Osteocyte (in vitro differentiated cells): ENCODE measurements at places on chromosomes 13 and 19. TPM values are rescaled to one million over a fixed set of nuclear protein-coding genes. Genes with fewer than 3 reads are reported as not detected.

DNA sequence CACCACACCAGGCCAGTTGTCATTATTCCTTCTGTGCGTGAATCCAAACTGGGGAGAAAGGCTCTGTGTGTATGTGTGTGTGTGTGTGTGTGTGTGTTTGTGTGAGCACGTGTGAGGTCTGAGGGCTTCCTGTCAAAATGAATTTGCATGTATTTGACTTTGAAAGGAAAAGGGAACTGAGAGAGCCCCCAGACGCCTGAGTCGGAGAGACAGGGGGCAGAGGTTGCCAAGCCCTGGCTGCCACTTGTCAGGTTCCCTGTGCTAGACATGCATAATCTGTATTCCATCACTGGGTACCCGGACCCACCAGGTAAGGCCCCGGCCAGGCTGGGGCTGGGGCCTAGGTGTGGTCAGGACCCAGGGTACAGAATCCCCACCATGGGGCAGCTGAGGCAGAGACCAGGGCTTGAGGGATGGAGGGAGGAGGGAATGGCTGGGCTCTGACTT lies at the start of gene CLEC17A:
Gene CLEC17A, plus strand, starts transcription at position 191 of the 447 bp plus-strand sequence. Its CDS starts 77 bp downstream, at position 268.
- DNase-seq, result no peak

DNA sequence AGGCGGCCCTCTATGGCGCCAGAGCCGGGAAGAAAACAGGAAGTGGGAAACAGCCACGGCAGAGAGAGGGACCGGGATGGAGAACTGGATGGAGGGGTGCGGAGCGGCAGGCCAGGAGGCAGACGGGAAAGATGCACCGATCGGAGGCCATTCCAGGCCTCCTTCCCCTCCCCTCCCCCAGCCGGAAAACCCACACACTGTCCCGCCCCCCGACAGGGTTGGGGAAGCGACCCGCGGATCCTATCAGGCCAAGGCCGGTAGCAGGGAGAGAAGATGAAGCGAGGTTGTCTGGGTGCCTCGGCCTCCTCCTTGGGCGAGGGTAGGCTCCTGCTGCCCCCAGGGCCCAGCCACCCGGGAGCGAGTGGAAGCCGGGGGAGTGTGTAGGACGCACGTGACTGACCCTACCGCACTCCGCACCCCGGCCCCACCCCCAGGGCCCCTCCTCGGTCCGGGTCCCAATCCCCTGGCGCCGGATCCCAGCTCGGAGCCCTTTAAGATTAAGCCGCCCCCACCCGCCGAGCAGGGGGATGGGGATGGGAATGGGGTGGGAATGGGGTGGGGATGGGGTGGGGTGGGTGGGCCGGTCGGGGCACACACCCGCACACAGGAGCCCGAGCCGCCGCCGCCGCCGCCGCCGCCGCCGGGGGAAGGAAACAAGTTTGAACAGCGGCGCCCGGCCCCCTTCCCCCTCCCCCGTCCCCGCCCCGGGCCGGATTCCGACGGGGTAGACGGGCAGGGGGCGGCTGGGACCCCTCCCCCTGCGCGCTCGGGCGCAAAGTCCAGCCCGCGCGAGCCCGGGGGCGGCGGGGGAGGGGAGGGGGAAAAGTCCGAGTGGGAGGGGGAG lies 1.5 kb downstream of the ERF start:
- DNase-seq, result no peak

GRCh38 chr13:94323764-94324758 lies 155.4 kb downstream of the DCT start:
- DNase-seq, result no peak

DNA sequence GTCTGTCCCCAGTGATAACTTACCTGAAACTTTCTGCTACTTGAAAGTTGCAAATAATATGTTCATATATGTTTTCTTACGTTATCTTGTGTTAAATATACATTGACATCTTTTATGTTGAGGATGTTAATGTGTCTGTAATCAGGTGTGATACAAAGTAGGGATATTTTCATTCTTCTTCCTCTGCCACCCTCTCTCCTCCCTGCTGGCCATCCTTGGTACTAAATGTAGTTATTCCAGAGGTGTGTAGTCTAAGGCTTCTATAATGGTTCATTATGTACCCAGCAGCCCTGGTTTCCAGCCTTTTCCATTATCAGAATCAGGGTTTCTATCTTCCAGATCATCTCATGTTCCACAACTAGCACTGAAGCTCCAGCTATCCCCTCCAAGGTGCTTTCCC lies 606.7 kb upstream of the KLHL1 start:
- DNase-seq, result no peak

GRCh38 chr19:17113127-17113785 lies 37.7 kb downstream of the MYO9B start:
- DNase-seq, result no peak

- no peak for DNase-seq
Observed at GRCh38 chr13:113941571-113942191, 32.2 kb downstream of the C13orf46 start.

GRCh38 chr19:2722541-2723344 lies 1.6 kb upstream of the DIRAS1 start:
- peak; percentile 91 for DNase-seq

DNA sequence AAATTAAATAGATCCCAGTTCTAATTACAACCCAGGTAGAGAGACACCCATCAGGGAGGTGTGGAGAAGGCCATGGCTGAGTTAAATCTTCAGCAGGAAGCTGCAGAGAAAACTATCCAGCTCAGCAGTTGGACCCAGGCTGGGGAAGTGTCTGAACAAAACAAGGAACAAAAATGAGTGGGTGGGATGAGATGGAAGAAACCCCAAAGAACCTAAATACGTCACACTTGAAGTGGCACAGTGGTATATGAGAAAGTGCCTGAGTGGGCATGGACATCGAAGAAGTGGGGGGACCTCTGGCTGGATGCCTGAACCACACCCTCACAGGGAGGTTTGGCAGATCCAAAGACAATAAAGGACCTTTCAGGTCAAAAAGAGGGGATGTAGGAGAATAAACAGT lies 3.5 kb upstream of the EPHX3 start:
- no peak for DNase-seq

DNA sequence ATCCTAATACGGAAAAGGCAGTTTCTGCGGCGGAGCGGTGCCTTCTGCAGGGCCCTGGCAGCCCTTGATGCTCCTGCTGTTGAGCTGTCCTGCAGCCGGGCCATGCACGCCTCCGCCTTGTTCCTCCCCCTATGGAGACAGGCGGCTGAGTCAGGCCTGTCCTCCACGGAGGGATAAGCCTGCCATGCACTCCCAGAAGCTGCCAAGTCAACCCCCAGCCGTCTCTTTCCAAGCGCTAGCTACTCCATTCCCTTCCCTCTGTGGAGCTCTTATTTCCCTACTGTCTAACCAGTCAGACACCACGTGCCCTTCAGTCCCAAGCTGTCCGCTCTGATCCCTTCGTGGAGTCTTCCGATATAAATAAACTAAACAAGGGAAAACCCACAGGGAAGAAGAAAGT lies 197.0 kb downstream of the COL4A1 start:
- DNase-seq, result no peak

GRCh38 chr13:75855847-75856246 lies 219.7 kb downstream of the LMO7 start:
- no peak for DNase-seq

DNA sequence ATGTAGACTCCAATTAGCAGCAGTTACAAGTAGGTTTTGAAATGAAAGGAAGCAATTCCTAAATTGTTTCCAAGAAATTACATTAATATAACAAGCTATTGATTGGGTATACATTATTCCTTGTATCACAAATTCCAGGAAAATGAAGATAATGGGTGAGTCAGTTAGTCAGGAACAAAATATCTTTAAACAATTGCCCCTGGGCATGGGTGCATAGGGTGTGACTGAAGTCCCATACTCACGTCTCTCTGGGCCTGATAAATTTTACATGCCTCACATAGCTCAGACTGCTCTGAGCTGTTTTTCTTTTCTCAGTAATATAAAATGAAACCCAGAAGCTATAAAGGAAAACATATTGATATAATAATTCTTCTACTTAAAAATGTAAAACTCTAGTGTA lies 87.8 kb downstream of the FNDC3A start:
- DNase-seq, result no peak

DNA sequence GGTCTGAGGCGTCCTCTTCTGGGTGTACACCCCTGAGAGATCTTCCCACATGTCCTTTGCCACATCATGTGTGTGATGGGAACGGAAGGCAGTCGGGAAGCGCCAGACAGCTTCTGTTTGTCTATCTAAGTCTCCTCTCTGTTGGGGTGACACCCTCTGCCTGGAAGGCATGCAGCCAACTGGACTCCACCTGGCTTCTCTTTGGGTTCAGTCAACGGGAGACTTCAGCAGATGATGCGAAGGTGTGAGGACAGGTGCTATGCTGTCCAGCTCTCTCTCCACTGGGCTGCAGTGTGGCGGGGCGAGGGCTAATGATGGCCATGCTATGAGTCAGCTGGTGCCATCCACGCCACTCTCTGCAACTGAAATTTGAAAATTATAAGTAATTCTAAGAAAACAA lies 14.3 kb upstream of the SBK3 start:
- DNase-seq, result no peak

- DNase-seq, result no peak
Observed at GRCh38 chr19:33255781-33256180, 30.1 kb upstream of the SLC7A10 start.

GRCh38 chr13:110042253-110042950 lies 256.0 kb upstream of the IRS2 start:
- DNase-seq, result no peak

GRCh38 chr19:40552848-40553247 lies 23.8 kb upstream of the SHKBP1 start:
- DNase-seq, result no peak

GRCh38 chr19:9797871-9798270 lies 21.0 kb downstream of the FBXL12 start:
- DNase-seq, result no peak

DNA sequence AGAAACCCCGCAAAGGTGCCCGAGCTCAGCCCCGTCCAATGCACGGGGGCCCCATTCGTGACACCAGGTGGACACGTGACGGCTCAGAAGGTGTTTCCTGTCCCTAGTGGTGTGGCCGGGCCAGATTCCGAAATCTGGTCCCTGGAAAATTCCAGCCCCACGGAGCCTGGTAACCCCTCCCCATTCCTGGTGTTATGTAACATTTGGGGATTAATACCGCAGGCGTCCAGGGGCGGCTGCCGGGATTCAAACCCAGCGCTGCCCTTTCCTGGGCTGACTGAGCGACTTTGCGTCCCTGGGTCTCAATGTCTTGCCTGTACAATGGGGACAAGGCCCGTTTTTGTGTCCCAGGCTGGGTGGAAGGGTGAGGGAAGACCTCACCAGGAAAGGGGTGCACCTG lies 1.0 kb upstream of the PLK5 start:
- DNase-seq, result no peak

GRCh38 chr13:92028695-92029094 lies 630.3 kb downstream of the GPC5 start:
- no peak for DNase-seq

DNA sequence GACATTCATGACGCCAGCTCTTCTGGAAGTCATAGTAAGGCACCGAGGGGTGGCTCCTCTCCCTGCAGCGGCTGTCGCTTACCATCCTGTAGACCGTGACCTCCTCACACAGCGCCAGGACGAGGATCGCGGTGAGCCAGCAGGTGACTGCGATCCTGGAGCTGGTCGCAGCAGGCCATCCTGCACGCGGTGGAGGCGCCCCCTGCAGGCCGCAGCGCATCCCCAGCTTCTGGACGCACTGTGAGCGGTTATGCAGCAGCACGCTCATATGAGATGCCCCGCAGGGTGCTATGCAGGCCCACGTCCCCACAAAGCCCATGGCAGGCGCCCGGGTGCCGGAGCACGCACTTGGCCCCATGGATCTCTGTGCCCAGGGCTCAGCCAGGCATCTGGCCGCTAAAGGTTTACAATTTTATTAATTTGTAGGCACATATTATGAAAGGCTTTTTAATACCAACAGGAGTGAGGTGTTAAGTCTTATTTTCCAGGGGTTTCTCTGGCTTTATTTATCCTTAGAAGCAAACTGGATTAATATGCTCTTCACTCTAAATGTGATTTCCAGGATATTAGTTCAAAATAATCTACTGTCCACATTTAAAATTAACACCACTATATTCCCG lies 35.6 kb upstream of the PSPC1 start:
- no peak for DNase-seq

GRCh38 chr13:95391785-95392184 lies 90.5 kb upstream of the ABCC4 start:
- no peak for DNase-seq

GRCh38 chr19:14147797-14148605 lies 11.6 kb upstream of the ASF1B start:
- no peak for DNase-seq

GRCh38 chr13:33751151-33751550 lies 66.8 kb upstream of the RFC3 start:
- DNase-seq, result no peak

DNA sequence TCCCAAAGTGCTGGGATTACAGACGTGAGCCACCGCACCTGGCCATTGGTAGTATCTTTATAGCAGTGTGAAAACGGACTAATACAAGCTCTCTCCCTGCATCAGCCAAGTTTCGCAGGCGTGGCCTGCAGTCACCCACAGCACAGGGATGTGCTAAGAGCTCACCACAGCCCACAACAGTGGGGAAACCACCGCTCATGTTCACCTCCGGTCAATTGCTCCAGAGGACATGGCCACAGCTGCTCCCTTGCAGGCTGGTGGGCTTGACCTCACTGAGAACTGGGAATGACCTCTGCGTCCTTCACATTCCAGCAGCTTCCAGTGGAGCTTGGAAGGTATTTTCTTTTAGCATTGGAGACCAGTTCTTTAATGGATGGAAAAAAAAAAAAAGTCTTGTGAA lies 156.4 kb downstream of the KCTD15 start:
- DNase-seq, result peak; percentile 48

GRCh38 chr13:25738342-25739196 lies 313.2 kb downstream of the SHISA2 start:
- no peak for DNase-seq

DNA sequence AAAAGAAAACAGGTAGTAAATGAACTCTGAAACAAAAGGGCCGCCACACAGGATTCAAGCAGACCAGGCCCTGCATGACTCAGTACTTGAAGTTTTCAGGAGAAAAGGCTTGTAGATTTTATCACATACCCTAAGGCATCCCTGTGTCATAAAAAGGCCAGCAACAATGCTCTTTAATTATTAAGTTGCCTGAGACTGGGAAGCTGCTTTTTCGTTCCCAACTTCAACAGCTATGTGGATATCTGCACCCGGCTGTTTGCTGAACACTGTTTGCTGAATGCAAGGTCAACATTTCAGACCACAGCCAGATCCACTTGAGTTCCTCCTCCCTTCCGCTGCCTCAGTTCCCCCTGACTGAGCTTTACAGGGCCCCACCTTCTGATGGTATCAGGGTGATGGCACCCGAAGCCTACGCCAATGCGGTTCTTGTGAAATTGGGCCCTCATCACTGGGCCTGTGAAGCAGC lies 6.1 kb upstream of the ECH1 start:
- no peak for DNase-seq

- DNase-seq, result no peak
Observed at GRCh38 chr13:52366291-52366690, 39.7 kb downstream of the THSD1 start.

GRCh38 chr19:5891938-5892771 lies 11.4 kb downstream of the NDUFA11 start:
- DNase-seq, result no peak

- no peak for DNase-seq
Observed at GRCh38 chr19:37077501-37077933, 716 bp upstream of the ZNF420 start.

ZNF844 gene
- total RNA-seq, result 10.2 and 12.7 TPM in 2 replicates

ATP1A3 gene
- total RNA-seq, result not detected in 2 replicates

MEIOSIN gene
- not detected in 2 replicates for total RNA-seq

AMH gene
- 14.3 and 16.4 TPM in 2 replicates for total RNA-seq

ZNF582 gene
- total RNA-seq, result 3.8 and 6.1 TPM in 2 replicates

PLIN4 gene
- not detected in 2 replicates for total RNA-seq

ZNF121 gene
- 24.9 and 25.4 TPM in 2 replicates for total RNA-seq

ZNF541 gene
- not detected in 2 replicates for total RNA-seq

KLHL1 gene
- not detected in 2 replicates for total RNA-seq

WDR87 gene
- total RNA-seq, result not detected in 2 replicates

EXOC3L2 gene
- 8.4 and 11.1 TPM in 2 replicates for total RNA-seq

TJP3 gene
- total RNA-seq, result not detected in 2 replicates
